ENCODE measurements at places on chromosomes 11 and 22.

- no peak for DNase-seq
Measured at GRCh38 chr11:67613960-67614715, 7.4 kb downstream of the NDUFV1 start.

DNA sequence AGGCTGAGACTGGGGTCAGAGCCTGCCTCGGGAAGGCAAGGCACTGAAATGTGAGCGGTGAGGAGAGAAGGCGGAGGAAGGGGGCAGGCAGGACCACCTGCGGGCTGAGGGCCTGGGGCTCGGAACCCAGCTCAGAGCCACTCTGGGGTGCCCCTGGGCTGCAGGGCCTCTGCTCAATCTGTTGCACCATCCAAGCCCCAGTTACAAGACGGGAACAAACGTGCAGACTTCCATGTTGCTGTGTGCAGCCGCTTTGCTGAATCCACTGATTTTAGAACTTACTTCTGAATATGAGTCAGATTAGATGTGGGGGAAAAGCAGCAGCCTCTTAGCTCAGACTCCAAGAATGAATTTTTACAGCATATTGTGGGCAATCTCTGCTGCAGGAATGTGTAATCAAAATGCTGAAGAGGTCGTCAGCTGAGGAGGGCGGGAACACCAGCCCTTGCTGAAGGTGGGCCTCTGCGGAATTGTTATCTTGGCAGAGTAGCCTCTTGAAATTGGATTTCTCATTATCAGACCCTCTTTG lies 21.6 kb downstream of the PARVG start:
- no peak for DNase-seq

DNA sequence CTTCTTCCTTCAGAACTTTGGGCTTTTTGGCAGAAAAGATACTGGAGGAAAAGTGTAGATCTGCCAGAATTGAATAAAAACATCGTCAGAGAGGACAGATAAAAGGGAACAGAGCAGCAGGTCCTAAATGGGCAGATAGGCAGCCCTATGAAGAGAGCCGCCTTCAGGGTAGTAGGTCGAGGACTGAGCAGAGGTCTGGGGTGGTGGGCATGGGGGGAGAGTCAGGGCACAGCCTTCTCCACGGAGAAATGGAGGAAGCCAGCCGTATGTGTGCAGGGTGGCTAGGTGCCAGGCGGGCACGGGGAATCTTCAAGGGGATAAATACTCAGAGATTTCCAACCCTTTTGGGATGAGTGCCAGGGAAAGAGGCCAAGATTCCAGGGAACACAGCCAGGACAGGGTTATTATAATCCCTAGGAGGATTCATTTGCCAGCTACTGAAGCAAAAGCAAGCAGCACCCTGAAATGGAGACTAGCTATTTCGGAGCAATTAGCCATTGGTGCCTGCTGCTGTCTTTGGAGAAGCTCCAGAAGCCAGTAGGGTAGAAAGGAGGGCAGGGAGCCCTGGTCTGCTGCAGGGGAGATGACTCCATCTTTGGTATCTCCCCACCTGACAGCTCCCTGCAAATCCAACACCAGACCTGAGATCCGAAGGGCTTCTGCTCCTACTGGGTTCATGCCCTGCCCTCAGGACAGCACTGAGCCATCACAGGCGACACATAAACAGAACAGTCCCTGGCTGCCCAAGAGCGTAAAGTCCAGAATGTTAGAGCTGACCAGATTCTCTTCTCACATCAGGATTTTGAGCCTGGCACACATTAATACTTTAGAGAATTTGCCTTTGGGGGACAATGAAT lies 174.5 kb upstream of the NTM start:
- DNase-seq: peak; percentile 62

- no peak for DNase-seq
Measured at GRCh38 chr11:125358254-125358840, 137.7 kb downstream of the FEZ1 start.

DNA sequence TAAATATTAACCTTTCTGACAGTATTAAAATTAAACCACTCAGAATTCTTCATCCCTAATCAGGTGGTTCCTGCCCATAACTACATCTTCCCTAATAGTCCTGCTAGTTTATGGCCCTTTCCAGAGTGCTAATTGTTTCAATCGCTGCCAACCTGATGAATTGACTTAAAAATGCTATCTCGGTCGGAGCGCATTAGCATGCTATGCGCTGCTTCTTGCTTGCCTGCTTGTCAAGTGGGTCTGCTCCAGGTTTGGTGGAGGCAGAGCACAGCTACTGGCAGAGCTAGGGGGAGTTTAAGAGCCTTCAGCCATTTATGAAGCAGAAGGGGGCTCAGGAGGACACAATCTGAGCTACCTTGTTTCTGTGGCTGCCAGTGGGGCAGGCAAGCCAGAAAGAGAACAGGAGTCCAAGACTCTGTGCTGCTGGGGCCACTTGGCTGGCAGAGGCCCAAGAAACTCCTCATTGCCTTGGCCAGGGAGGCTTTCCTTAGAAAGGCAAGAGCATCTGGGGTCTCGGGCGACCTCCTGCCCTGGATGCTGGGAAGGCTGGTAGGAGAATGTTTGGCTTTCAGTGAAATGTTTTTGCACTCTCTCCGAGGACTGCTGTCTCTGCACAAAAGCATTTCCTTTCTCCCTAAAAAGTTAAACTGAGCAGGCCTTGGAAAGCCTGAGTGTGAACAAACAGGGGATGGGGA lies 62.1 kb upstream of the PHOX2A start:
- DNase-seq: no peak

- no peak for DNase-seq
Measured at GRCh38 chr22:32998373-32998772, 59.8 kb downstream of the SYN3 start.

- peak; percentile 61 for DNase-seq
Measured at GRCh38 chr11:67240576-67241389, 25.5 kb upstream of the GRK2 start.

- DNase-seq: peak; percentile 4
Measured at GRCh38 chr11:43788421-43788820, 92.2 kb upstream of the ALKBH3 start.

GRCh38 chr11:118619444-118620197 lies 12.2 kb downstream of the PHLDB1 start:
- no peak for DNase-seq

GRCh38 chr11:107733518-107733917 lies 21.7 kb upstream of the SLN start:
- no peak for DNase-seq

DNA sequence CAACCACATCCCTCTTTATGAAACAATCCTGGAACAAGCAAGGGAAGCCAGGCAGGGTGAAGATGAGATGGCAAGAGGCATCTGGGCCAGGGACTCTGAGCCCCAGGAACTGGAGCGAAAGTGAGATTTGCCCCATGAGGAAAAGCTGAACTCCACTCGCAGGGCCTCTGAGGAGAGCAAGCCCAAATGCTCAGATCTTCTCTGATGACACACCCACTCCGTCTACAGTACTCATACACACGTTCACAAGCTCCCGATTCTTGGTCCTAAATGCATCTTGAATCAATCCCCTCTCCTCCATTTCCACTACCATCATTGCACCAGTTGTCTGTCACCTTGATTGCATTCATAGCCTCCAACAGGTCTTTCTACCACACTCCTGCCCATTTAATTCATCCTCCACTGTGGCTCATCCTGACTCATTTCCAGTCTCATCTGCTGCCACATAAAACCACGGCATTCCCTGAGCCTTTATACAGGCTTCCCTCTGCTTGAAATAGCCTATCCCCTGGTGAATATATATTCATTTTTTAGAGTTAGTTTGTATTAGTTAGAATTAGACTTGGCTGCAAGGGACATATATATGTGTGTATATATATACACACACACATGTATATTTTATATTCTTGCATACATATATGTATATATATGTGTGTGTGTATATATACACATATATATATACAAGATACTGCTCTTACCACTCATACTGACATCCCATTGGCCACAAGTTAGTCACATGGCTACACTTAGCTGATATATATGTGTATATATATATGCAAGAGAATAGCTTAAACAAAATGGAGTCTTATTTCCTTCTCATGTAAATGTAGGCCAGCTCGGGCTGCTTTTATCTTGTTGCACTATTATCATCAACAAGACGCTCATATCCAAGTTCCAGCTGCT lies 1.4 kb upstream of the APOA5 start:
- no peak for DNase-seq

DNA sequence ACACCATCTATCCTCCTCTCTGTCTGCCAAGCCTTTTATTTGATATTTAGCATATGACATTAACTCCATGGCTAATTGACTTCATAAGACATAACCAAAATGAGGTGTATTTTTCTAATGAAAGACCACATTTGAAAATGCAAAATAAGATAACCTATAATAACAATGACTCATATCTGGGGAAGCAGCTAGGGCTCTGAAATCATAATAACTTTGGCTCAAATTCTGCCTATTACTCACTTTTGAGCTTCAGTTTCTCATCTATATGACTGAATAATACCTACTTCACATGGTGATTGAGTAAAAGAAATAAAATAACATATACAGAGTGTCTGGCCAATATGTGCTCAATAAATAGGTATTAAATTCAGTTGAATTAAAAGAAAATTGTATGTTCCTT lies 1419.8 kb upstream of the TENM4 start:
- DNase-seq: no peak

DNA sequence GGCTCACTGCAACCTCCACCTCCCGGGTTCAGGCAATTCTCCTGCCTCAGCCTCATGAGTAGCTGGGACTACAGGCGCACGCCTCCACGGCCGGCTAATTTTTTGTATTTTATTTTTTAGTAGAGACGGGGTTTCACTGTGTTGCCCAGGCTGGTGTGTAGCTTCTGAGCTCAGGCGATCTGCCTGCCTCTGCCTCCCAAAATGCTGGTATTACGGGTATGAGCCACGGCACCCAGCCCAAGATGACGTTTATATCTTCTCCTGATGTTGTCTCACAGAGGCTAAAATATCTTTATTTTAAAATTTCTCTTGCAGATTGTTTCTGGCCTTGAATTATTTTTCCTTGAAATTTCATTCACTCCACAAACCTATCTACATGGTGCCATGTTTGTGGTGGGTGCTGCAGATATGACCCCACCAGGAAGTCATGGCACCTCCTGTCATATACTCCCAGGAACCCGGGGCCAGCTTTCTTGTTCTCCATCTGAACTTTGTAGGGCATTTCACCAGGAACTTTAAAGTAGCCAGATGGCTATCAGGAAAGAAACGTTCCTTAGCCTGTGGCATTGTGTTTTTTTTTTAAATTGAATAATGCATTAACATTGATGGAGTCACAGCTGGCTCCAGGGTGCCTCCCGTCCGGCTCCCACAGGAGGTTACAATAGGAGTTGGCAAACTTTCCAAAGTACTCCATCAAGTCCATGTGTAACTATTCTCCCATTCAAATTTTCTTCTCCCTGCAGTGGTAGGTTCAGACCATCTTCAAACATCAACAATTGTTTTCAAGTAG lies 42.0 kb upstream of the LIPT2 start:
- no peak for DNase-seq

- no peak for DNase-seq
Measured at GRCh38 chr11:9605742-9606141, 32.3 kb downstream of the WEE1 start.

DNA sequence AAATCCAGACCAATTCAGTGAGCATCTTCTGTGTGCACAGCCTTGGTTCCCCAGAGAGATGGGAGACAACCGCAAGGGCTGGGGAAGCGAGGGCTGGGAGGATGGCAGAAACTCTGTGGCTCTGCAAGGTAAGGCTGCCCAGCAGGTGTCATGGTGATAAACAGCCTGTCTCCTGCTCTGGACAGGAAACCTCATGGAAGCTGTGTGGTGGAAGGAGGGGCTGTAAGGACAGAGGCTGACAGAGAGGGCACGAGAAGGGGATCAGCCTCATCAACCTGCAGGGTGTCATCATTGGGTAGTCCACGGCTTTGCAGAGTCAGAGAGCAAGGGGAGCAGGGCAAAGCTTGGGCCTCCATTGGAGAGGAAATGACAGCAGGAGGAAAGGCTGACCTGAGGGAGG lies 138.4 kb upstream of the CADM1 start:
- DNase-seq: no peak

GRCh38 chr22:29284196-29284595 lies 16.1 kb downstream of the EWSR1 start:
- DNase-seq: no peak

GRCh38 chr22:48475661-48476345 lies 1351.9 kb downstream of the BRD1 start:
- no peak for DNase-seq

GRCh38 chr11:113247966-113248365 lies 66.4 kb upstream of the TTC12 start:
- DNase-seq: no peak

DNA sequence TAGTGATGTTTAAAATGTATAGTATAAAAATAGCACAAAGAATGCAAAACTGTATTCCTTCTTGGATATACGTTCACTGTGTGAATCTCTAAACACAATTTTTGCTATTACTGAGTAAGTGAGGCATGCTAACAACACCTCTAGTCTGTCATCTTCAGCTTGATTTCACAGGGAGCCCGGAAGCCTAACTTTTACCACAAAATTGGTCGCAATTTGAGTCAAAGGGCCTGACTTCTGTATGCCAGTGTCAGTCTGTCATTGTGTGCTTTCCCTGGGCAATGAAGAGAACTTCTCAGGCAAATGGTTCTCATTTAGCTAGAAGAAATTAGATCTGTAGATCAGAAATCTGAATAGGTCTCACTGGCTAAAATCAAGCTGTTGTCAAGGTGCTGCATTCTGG lies 1059.5 kb downstream of the FAM181B start:
- no peak for DNase-seq

- peak; percentile 23 for DNase-seq
Measured at GRCh38 chr11:122207505-122207904, 91.5 kb upstream of the BLID start.

GRCh38 chr11:962688-963087 lies 37.0 kb downstream of the AP2A2 start:
- no peak for DNase-seq

DNA sequence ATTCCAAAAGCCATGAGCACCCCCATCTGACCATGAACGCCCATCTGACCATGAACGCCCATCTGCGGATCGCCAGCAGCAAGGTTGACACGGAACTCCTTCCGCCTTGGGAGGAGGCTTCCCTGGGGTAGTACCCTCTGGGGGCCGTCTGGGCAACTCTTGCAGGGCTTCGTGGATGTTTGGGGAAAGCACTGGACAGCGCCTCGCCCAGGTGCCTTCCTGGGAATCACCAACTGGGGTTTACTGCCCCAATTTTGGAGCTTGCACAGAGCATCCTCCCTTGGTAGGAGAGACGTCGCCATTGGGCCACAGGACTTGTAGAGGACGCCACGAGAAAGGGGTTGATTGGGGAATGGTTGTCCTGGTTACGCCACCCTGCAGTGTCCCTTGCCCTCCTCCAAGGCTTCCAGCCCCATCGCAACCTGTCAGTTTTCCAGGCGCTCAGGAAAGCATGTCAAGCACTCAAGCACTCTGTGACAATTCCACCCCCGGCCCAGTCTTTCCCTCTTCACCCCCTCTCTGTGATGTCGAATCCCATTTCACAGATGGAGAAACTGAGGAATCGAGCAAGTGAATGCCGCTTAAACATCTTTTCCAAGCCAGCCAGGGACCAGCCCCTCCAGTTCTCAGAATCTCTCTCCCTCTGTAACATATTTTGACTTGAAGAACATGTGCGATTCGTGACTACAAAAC lies 914 bp upstream of the PRDM11 start:
- DNase-seq: no peak

- DNase-seq: peak; percentile 48
Measured at GRCh38 chr22:31302006-31302405, 9.7 kb upstream of the PIK3IP1 start.

- DNase-seq: no peak
Measured at GRCh38 chr11:133618544-133618943, 86.2 kb upstream of the OPCML start.

- DNase-seq: no peak
Measured at GRCh38 chr11:97224396-97224795, 834.6 kb downstream of the JRKL start.

- no peak for DNase-seq
Measured at GRCh38 chr22:44102856-44103255, 77.9 kb upstream of the PARVG start.
